ENCODE measurements at places on chromosomes 4 and X. TPM values are rescaled to one million over a fixed set of nuclear protein-coding genes. Genes with fewer than 3 reads are reported as not detected.

DNA sequence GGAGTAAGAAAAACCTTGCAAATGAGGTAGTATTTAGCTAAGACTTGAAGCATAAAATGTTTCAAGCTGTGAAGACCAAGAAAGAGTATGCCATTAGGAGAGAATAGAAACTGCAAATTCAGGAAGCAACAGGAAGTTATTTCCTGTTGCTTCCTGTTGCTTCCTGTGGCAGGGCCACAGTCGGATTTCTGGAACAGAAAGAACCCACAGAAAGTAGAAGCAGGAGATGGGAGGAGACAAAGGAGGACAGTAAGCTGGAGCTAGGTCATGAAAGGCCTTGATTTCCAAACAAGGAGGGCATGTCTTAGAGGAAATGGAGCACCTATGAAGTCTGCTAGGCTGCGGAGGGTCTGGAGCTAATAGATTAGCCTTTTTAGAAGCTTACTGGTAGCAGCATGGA lies 17.2 kb downstream of the ASB11 start:
- no peak for DNase-seq
- H3K27me3 ChIP-seq = no peaks in the 10 kb centered on the region
- no peak overlapping the region for H3K27ac ChIP-seq
- no peak overlapping the region for H3K4me3 ChIP-seq

- no peak for DNase-seq
- H3K27me3 ChIP-seq = no peaks in the 10 kb centered on the region
- H3K4me1 ChIP-seq = 0 out of 2 replicates have a peak, but pooled peaks cover 3% of the 10 kb centered on the region
- no peak overlapping the region for H3K27ac ChIP-seq
- no peaks in the 10 kb centered on the region for H3K36me3 ChIP-seq
Measured at GRCh38 chr4:149709640-149710039, 106.0 kb downstream of the IQCM start.

C4orf50 gene
- not detected for total RNA-seq

DNA sequence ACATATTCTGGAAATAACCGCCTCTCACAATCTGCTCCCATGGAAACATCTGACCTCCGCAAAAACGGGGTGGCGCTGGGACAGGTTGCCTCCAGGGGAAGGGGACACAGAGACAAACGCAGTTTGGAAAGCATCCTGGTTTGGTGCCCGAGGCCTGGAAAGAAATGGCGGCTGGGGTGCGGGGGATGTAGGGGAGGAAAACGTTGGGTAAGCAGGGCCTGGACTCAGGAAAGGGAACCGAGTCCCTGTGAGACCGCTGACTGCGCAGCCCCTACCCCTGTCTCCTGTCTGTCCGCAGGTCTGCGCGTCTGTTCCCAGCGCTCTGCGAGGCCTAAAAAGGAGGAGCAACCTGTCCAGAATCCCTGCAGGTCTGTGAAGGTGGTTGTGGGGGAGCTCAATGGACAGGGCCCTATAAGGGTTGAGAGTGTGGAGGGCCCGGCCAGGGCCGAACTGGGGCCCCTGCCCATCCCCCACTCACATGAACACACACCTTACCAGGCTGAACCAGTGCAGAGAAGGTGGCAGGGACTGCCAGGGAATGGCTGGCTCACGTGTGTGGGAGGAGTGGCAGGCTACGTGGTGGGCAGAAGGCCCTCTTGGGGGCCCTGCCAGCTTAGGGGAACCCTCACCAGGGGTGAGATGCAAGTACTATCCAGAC lies 672 bp downstream of the TCEAL3 start:
- no peaks in the 10 kb centered on the region for H3K36me3 ChIP-seq
- no peaks in the 10 kb centered on the region for H3K27me3 ChIP-seq
- peak overlapping the region; percentile 65 for H3K4me3 ChIP-seq
- DNase-seq = no peak
- no peaks in the 10 kb centered on the region for H3K4me1 ChIP-seq

DNA sequence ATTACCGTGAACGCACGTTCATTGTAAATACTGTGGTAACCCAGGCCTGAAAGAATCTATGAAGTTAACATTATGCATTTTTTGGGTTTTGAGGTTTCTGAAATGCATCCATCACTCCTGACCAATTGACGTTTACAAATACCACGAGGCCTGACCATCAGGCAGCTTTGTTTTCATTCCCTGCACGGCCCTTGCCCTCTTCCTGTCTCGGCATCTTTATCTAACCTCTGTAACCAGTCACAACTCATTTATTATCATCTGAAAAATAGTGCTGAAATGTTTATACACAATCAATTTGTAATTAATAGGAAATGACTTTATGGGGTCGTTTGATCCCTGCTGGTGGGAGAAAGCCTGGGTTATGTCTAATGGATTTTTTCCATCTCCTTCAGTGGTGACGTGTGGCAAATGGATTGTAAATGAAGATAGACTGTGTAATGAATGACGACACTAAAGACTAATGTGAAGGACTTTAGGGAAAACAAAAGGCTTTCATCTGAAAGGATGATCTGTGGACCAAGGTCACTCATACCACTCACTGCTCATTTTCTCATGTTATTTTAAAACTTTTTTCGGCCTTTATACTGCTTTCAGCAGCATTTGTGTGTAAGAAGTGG lies 102.7 kb upstream of the SORBS2 start:
- peak overlapping the region; percentile 79 for H3K27ac ChIP-seq
- DNase-seq = peak; percentile 52
- no peak overlapping the region for H3K4me3 ChIP-seq
- no peaks in the 10 kb centered on the region for H3K36me3 ChIP-seq
- H3K27me3 ChIP-seq = no peaks in the 10 kb centered on the region
- peaks cover 30% of the 10 kb centered on the region for H3K4me1 ChIP-seq

NPNT gene
- total RNA-seq = not detected

PCYT1B gene
- total RNA-seq = not detected

DNA sequence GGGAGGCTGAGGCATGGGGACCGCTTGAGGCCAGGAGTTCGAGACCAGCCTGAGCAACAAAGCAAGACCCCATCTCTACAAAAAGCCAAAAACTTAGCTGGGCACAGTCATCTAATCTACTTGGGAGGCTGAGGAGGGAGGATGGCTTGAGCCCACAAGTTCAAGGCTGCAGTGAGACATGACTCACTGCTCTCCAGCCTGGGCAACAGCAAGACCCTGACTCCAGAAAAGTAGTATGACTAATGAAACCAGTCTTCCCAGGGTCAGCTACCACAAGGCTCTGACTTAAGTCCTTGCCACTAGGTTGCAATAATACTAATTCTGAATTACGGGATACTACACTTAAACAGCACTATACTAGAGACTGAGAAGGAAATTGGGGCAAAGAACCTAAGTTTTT lies 33.1 kb downstream of the ERVMER34-1 start:
- peaks cover 23% of the 10 kb centered on the region for H3K4me1 ChIP-seq
- no peak for DNase-seq
- H3K27me3 ChIP-seq = no peaks in the 10 kb centered on the region
- H3K4me3 ChIP-seq = no peak overlapping the region

DNA sequence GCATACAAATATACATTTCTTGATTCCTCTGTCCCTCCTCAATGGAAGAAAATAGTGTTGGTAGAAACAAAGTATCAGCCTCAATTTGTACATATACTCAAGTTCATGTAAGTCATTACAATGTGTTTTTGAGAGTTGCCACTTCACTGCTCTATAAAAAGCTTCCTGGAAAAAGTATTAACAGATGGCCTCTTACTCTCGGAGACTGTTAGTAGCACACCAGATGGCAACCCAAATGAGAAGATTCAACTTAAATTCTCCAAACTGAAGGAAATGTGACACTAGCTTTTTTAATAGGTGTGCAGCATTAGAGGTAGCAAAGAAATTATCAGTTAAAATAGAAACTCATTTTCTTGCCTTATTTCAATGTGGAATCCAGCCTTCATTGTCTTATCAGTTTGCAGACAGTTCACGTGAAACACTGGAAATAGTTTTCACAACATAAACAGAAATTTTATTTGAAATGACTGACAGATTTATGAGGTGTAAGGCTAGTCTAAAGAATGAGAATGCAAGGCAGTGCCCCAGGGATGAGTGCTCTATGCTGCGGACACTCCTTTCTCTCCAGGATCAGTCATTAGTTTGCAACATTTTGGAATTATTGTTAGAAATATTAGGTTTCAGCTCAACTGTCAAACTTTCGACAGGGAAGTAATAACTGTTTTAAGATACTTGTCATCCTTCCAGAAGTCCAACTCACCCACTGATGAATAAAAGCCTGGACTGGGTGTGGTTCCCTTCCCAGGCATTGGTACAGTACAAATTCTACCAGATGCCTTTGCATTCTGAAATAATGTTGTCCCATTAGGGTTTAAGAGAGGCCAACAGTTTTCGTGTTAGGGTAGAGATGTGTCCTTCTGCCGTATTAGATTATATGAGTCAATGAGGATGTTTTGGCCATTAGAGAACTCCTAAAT lies 50.9 kb downstream of the IDS start:
- H3K4me3 ChIP-seq = no peak overlapping the region
- H3K27ac ChIP-seq = no peak overlapping the region
- peaks cover 7% of the 10 kb centered on the region for H3K4me1 ChIP-seq

HPSE gene
- 6.0 TPM for total RNA-seq

DNA sequence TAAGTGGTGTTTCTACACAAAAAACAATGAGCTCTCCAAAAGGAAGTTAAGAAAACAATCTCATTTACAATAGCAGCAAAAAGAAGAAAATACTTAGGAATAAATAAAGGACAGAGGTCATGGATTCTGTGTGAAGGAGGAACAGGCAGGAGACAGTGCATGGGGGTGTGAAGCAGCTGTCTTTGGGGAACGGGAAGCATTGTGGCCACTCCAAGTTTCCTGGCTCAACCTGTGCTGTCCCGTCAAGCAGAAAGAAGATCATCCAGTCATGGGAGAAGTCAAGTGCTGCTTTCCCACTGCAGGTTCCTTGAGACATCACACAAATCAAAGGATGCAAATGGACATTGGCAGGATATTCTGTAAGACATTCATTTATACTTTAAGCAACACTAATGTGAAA lies 66.1 kb upstream of the MAML3 start:
- no peaks in the 10 kb centered on the region for H3K36me3 ChIP-seq
- DNase-seq = no peak
- no peak overlapping the region for H3K27ac ChIP-seq
- H3K4me1 ChIP-seq = peaks cover 6% of the 10 kb centered on the region
- no peak overlapping the region for H3K4me3 ChIP-seq
- H3K27me3 ChIP-seq = no peaks in the 10 kb centered on the region

FRAS1 gene
- 0.19 TPM for total RNA-seq

PPM1K gene
- total RNA-seq = 17.7 TPM

- no peak overlapping the region for H3K4me3 ChIP-seq
- no peak for DNase-seq
- no peak overlapping the region for H3K27ac ChIP-seq
- H3K36me3 ChIP-seq = no peaks in the 10 kb centered on the region
- no peaks in the 10 kb centered on the region for H3K4me1 ChIP-seq
Measured at GRCh38 chrX:74063426-74064155, 240.4 kb upstream of the ZCCHC13 start.

- no peaks in the 10 kb centered on the region for H3K4me1 ChIP-seq
- no peak overlapping the region for H3K4me3 ChIP-seq
- no peak for DNase-seq
- no peaks in the 10 kb centered on the region for H3K36me3 ChIP-seq
- H3K27me3 ChIP-seq = no peaks in the 10 kb centered on the region
Measured at GRCh38 chrX:20037186-20037585, 46.3 kb upstream of the BCLAF3 start.

DNA sequence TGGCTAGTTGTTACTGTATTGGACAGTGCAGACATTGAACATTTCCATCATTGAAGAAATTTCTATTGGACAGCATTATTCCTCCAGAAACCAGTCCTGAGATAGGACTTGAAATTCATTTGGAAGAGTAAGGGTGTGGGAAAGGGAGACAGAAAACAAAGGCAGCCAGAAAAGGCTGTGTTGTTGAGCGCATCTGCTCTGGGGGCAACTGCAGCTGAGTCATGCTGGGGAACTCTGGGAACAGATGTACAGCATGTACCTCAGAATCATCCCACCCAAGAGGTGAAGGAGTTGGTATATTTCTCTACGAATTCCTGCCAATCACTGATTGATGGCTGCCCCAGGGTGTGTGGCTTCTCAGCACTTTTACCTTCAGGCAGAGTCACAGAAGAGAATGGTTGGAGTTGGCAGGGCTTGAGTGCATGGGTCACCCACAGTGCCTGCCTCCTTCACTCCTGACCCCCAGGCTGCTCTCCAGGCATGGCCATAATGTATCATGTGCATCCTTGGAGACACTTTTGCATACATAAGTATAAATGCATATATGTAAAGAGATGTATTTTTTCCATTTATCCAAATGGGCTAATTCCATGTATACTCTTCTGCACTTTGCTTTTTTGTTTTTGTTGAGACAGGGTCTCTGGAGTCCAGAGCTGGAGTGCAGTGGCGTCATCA lies 39.4 kb downstream of the GEMIN8 start:
- no peak overlapping the region for H3K4me3 ChIP-seq
- H3K4me1 ChIP-seq = no peaks in the 10 kb centered on the region
- no peaks in the 10 kb centered on the region for H3K27me3 ChIP-seq

EXOC1L gene
- not detected for total RNA-seq

GRCh38 chr4:16472537-16472936 lies 246.3 kb upstream of the TAPT1 start:
- no peaks in the 10 kb centered on the region for H3K27me3 ChIP-seq
- H3K4me3 ChIP-seq = no peak overlapping the region
- no peaks in the 10 kb centered on the region for H3K4me1 ChIP-seq
- DNase-seq = no peak
- no peak overlapping the region for H3K27ac ChIP-seq
- no peaks in the 10 kb centered on the region for H3K36me3 ChIP-seq

TMEM154 gene
- total RNA-seq = 0.22 TPM

DNA sequence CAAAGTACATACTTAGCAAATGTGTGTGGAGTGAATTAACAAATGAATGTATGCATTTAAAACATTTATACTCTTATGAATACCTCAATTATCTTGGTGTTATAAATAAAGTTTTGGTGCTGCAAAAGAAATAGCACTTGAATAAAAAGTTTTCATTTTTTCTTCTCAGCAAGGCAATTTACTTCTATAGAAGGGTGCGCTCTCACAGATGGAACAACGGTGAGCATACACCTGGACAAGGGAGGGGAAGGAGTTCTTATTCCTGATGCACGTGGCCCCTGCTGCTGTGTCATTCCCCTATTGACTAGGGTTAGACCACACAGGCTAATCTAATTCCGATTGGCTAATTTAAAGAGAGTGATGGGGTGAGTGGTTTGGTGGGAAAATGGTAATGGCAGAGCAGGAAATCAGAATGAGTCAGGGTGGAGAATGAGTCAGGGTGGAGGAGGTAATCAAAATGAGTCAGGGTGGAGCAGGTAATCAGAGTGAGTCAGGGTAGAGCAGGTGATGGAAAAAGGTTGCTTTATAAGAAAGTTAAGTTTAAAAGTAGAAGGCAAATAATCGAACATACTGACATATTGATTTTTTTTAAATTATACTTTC lies 28.2 kb upstream of the PGK1 start:
- no peaks in the 10 kb centered on the region for H3K36me3 ChIP-seq
- no peaks in the 10 kb centered on the region for H3K27me3 ChIP-seq
- DNase-seq = no peak
- H3K27ac ChIP-seq = no peak overlapping the region

CPE gene
- total RNA-seq = 15.2 TPM

- no peak overlapping the region for H3K27ac ChIP-seq
- peaks cover 24% of the 10 kb centered on the region for H3K4me1 ChIP-seq
- H3K36me3 ChIP-seq = no peaks in the 10 kb centered on the region
- peaks cover 89% of the 10 kb centered on the region for H3K27me3 ChIP-seq
Measured at GRCh38 chr4:4385729-4386295, 1.1 kb upstream of the NSG1 start.

- DNase-seq = no peak
- H3K4me3 ChIP-seq = no peak overlapping the region
- no peaks in the 10 kb centered on the region for H3K27me3 ChIP-seq
- no peaks in the 10 kb centered on the region for H3K36me3 ChIP-seq
- no peaks in the 10 kb centered on the region for H3K4me1 ChIP-seq
Measured at GRCh38 chr4:140556372-140557085, 12.2 kb downstream of the UCP1 start.

OTC gene
- total RNA-seq = not detected

CXCL10 gene
- total RNA-seq = not detected

Measured in SJSA1 (cell line).